ENCODE measurements at places on chromosomes 1 and 21.

DNA sequence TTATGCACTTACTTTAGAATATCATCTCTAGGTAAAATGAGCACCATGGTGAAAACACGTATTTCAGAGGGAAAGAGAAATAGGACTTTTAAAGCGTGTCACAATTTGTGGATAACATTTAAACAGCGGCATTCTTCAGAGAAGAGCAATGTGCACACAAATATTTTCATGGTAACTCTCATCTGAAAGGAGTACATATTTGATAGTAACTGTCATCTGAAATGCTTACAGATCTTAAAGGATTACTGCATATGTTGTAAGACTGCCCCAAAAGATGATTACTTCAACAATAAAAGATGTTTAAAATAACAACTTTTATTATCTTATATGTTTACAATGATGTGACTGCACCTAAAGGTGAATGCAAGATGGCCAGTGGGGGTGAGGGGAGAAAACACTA lies 408.8 kb downstream of the PLA2G4A start:
- H3K27ac ChIP-seq = no peak overlapping the region
- H3K27me3 ChIP-seq = no peaks in the 10 kb centered on the region
- H3K36me3 ChIP-seq = no peaks in the 10 kb centered on the region
- H3K4me1 ChIP-seq = no peaks in the 10 kb centered on the region
- DNase-seq = no peak
- no peak overlapping the region for H3K4me3 ChIP-seq

DNA sequence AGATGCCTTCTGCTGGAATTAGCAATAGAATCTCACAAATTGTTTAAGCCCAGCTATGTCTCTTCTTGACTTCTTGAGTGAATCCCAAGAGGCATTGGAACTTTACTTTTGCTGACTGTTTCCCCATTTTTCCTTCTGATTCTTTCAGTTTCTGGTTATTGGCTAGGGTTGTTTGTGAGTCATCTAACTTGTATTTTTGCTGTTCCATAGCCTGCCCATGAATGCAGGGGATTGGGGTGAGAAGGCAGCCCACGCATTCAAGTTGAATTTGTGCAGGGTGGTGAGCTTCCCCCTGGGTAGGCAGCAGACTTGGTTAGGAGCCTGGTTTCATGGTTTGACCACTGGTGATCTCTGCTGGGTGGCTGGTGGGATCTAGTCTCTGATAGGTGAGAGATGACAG lies 10.4 kb upstream of the KLF17 start:
- no peak overlapping the region for H3K4me3 ChIP-seq
- no peak for DNase-seq
- H3K4me1 ChIP-seq = no peaks in the 10 kb centered on the region
- no peak overlapping the region for H3K27ac ChIP-seq

GRCh38 chr1:40983286-40983685 lies 3.8 kb downstream of the CTPS1 start:
- no peak for DNase-seq
- no peak overlapping the region for H3K4me3 ChIP-seq
- peaks cover 31% of the 10 kb centered on the region for H3K4me1 ChIP-seq

- no peak for DNase-seq
- H3K4me1 ChIP-seq = no peaks in the 10 kb centered on the region
- no peaks in the 10 kb centered on the region for H3K27me3 ChIP-seq
- H3K4me3 ChIP-seq = no peak overlapping the region
- H3K27ac ChIP-seq = no peak overlapping the region
Measured at GRCh38 chr1:1089731-1090423, 15.8 kb upstream of the RNF223 start.

DNA sequence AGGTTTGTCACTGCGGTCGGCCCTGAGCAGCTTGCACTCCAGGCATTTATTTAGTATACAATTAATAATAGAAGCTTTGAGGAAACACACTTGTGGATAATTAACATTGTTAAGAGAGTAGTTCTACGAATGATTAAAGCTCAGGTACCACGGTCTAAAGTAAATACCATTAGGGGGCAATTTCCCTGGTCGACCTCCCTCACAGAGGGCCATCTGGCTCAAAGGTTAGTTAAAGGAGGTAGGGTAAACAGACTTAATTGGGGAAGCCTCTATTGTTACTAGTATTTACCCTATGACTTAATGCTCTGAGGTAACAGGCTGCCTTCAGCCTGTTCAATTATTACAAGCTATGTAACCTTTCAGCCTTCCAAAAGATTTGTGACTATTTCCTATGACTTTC lies 122.3 kb upstream of the SLC44A3 start:
- H3K4me1 ChIP-seq = peaks cover 66% of the 10 kb centered on the region
- H3K27me3 ChIP-seq = no peaks in the 10 kb centered on the region
- H3K27ac ChIP-seq = peak overlapping the region; percentile 97
- peaks cover 14% of the 10 kb centered on the region for H3K36me3 ChIP-seq
- no peak for DNase-seq

DNA sequence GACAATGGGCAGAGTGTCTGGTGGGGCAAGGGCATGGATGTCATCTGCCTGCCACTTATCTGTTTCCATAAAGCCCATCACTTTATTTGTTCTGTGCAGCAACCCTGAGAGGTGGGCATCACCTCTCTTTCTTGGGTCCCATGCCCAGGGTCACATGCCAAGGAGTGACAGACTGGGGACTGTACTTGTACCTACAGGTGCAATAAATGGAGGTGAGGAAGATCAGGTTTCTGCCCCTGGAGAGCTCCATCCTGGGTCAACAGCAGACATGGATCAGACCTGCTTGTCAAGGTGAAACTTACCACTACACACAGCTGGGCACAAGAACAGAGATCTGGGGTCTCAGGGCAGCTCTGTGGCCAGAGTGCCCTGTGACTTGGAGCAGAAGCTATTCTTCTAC lies 18.4 kb upstream of the PRDM16 start:
- no peak overlapping the region for H3K4me3 ChIP-seq
- no peak overlapping the region for H3K27ac ChIP-seq
- no peak for DNase-seq
- peaks cover 27% of the 10 kb centered on the region for H3K27me3 ChIP-seq

DNA sequence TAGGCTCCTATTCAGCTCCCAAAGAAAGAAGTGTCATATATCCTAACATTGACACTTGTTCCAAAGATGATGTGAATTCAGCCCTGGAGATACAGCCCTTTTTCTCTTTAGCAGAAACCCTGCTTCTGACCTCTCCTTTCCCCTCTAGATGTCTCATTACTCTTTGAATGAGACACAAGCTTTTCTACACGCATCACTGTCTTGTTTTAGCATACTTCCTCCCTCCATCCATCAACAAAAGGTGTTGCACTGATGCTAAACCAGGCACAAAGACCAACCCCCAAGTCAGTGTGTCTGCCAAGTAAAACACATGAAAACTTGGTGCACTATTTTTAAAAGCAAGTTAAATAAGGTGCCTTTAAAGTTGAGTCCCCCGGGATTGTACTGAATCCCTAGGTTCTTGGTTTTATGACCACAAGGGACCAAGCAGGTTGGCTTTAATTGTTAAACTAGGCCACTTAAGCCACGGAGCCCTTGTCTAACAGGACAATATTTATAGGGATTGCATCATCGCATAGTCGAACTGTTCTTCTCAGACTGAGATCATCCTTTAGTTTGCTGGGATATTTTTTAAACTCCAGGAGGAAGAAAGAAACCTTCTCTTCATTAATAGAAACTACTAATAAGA lies 101.0 kb upstream of the GUCA2B start:
- H3K4me1 ChIP-seq = no peaks in the 10 kb centered on the region
- no peak for DNase-seq
- H3K27me3 ChIP-seq = peaks cover 36% of the 10 kb centered on the region
- H3K4me3 ChIP-seq = no peak overlapping the region
- no peak overlapping the region for H3K27ac ChIP-seq

- no peak overlapping the region for H3K4me3 ChIP-seq
- no peaks in the 10 kb centered on the region for H3K36me3 ChIP-seq
- H3K27me3 ChIP-seq = no peaks in the 10 kb centered on the region
- no peaks in the 10 kb centered on the region for H3K4me1 ChIP-seq
- DNase-seq = no peak
Measured at GRCh38 chr1:17075470-17076255, 21.8 kb upstream of the SDHB start.

GRCh38 chr1:154433161-154433764 lies 28.1 kb downstream of the IL6R start:
- peaks cover 4% of the 10 kb centered on the region for H3K27me3 ChIP-seq
- no peak overlapping the region for H3K4me3 ChIP-seq
- H3K36me3 ChIP-seq = no peaks in the 10 kb centered on the region
- H3K4me1 ChIP-seq = peaks cover 5% of the 10 kb centered on the region
- no peak overlapping the region for H3K27ac ChIP-seq

DNA sequence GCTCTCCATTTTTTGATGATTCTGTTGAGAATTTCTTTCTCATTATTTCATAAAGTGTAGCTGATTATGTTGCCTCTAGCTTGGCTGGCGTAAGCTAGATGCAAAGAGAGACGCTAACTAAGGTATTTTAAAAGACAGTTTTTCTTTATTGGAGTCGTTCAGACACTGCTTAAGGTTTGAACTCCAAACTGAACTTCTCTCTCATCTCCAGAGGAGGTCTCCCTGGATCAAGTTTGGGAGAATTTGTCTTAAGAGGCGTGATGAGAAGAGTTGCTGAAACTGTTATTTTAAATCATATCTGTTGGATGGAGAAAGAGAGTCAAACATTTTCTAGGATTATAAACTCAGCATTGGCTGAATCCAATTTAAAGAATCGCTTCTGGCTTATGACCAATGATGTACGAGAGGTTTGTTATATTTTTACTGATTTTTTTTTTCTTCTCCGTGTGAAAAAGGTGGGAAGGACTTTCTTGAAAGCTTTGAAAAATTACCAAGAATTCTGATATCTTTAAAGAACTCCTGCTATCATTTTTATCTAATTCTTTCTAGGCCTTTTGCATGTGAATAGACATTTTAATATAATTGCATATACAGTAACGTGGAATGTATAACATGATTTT lies 34.0 kb downstream of the MAP3K7CL start:
- DNase-seq = no peak
- no peaks in the 10 kb centered on the region for H3K27me3 ChIP-seq
- no peaks in the 10 kb centered on the region for H3K4me1 ChIP-seq
- no peaks in the 10 kb centered on the region for H3K36me3 ChIP-seq

DNA sequence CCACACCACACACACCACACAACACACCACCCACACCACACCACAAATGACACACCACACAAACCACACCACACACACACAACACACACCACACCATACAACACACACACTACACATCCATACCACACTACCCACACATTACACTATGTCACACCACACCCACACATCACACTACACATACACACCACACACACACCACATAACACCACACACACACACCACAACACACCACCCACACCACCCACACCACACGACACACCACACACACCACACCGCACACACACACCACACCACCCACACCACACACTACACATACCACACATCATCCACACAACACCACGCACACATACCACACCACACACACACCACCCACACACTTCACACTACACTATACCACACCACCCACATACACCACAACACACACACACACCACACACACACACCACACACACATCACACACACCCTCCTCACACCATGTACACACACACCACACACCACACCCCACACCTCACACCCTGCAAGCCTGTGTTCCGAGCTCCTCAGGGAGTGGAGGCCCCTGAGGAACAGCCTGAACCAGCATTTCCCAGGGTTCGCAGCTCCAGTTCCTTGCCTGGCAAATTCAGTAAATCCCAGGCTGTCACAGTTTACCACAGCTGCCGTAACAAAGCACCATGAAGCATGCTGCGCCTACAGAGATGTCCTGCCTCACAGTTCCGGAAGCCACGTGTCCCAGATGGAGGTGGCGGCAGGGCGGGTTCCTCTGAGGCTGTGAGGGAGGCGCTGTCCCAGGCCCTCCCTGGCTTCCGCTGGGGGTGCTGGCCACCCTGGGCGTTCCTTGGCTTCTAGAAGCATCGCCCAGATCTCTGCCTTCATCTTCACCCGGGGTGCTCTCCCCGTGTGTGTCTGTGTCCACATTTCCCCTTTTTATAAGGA lies 69.8 kb upstream of the ATP5PO start:
- no peaks in the 10 kb centered on the region for H3K4me1 ChIP-seq
- H3K36me3 ChIP-seq = no peaks in the 10 kb centered on the region
- peaks cover 10% of the 10 kb centered on the region for H3K27me3 ChIP-seq
- H3K4me3 ChIP-seq = no peak overlapping the region

- H3K27ac ChIP-seq = no peak overlapping the region
- peaks cover 3% of the 10 kb centered on the region for H3K4me1 ChIP-seq
- no peak overlapping the region for H3K4me3 ChIP-seq
- no peaks in the 10 kb centered on the region for H3K36me3 ChIP-seq
Measured at GRCh38 chr1:207393610-207394009, 60.5 kb upstream of the CR2 start.

- H3K4me3 ChIP-seq = no peak overlapping the region
- no peaks in the 10 kb centered on the region for H3K27me3 ChIP-seq
- H3K27ac ChIP-seq = no peak overlapping the region
- H3K36me3 ChIP-seq = peaks cover 6% of the 10 kb centered on the region
- H3K4me1 ChIP-seq = peaks cover 12% of the 10 kb centered on the region
Measured at GRCh38 chr21:46157987-46158451, 2.6 kb upstream of the FTCD start.

DNA sequence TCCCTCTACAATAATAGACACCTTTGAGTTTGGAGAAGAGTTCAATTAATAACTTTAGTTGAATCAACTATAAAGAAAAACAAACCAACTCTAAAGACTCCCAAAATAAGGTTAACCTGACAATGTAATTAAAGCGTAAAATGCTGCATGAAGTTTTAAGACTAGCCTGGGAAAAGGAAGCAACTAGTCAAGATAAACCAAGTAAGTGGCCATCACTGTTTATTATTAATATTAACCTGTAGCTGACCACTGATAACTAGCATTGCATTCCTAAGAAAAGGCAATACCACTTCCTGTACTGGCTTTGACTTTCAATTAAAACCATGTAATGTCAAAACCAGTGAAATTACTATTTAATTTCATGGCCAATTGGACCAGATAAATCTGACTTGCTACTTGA lies 3.0 kb downstream of the PPP1R15B start:
- H3K4me1 ChIP-seq = peaks cover 37% of the 10 kb centered on the region
- peak overlapping the region; percentile 99 for H3K4me3 ChIP-seq
- no peaks in the 10 kb centered on the region for H3K27me3 ChIP-seq
- peaks cover 16% of the 10 kb centered on the region for H3K36me3 ChIP-seq
- H3K27ac ChIP-seq = peak overlapping the region; percentile 81
- DNase-seq = no peak

- peaks cover 16% of the 10 kb centered on the region for H3K4me1 ChIP-seq
- no peak for DNase-seq
- no peak overlapping the region for H3K4me3 ChIP-seq
Measured at GRCh38 chr1:45589861-45590260, 6.0 kb downstream of the NASP start.

- no peak overlapping the region for H3K27ac ChIP-seq
- no peaks in the 10 kb centered on the region for H3K27me3 ChIP-seq
- peaks cover 15% of the 10 kb centered on the region for H3K36me3 ChIP-seq
Measured at GRCh38 chr1:43451701-43452532, 1.8 kb downstream of the HYI start.

GRCh38 chr1:225425201-225425786 lies 2.5 kb downstream of the LBR start:
- H3K36me3 ChIP-seq = peaks cover 1% of the 10 kb centered on the region
- peak overlapping the region; percentile 92 for H3K4me3 ChIP-seq
- no peak for DNase-seq
- H3K4me1 ChIP-seq = peaks cover 49% of the 10 kb centered on the region
- no peaks in the 10 kb centered on the region for H3K27me3 ChIP-seq
- no peak overlapping the region for H3K27ac ChIP-seq

GRCh38 chr1:204711947-204712701 lies 26.6 kb upstream of the LRRN2 start:
- peaks cover 62% of the 10 kb centered on the region for H3K27me3 ChIP-seq
- no peak for DNase-seq
- no peak overlapping the region for H3K4me3 ChIP-seq
- H3K36me3 ChIP-seq = no peaks in the 10 kb centered on the region

Data from progenitor cell of endocrine pancreas (in vitro differentiated cells).